ENCODE measurements at places on chromosomes 4 and X. TPM values are rescaled to one million over a fixed set of nuclear protein-coding genes. Genes with fewer than 3 reads are reported as not detected.
A peak's percentile ranks its signal among the peaks of the same experiment; 100 is the strongest.

Gene NDST3
- polyA plus RNA-seq: 0.70 TPM

DNA sequence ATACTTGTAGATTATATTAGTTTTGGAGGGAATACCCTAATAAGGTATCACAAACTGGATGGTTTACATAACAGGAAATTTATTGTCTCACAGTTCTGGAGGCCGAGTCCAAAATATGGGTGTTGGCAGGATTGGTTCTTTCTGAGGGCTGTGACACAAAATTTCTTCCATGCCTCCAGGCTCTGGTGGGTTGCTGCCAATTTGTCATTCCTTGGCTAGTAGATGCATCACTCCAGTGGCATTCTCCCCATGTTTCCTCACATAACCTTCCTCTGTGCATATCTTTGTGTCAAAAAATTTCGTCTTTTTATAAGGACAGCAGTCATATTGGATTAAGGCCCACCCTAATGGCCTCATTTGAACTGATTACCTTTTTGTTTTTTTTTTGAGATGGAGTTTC is 49.3 kb downstream of the APELA start:
- H3K27ac ChIP-seq: no peak overlapping the region
- H3K27me3 ChIP-seq: no peaks in the 10 kb centered on the region
- H3K4me1 ChIP-seq: no peaks in the 10 kb centered on the region
- H3K36me3 ChIP-seq: no peaks in the 10 kb centered on the region
- DNase-seq: no peak

Gene ADGRA3
- 18.3 TPM for polyA plus RNA-seq

- no peaks in the 10 kb centered on the region for H3K36me3 ChIP-seq
- DNase-seq: no peak
- no peak overlapping the region for H3K27ac ChIP-seq
- H3K4me3 ChIP-seq: no peak overlapping the region
These were observed 273.9 kb downstream of the BCOR start for GRCh38 chrX:39823854-39824253.

Gene OR13H1
- polyA plus RNA-seq: not detected

Gene ART3
- polyA plus RNA-seq: 0.16 TPM

- H3K4me3 ChIP-seq: no peak overlapping the region
- peaks cover 60% of the 10 kb centered on the region for H3K36me3 ChIP-seq
- H3K27ac ChIP-seq: peak overlapping the region; percentile 3
- DNase-seq: no peak
- no peaks in the 10 kb centered on the region for H3K27me3 ChIP-seq
- H3K4me1 ChIP-seq: no peaks in the 10 kb centered on the region
These were observed 13.7 kb downstream of the RWDD4 start for GRCh38 chr4:183645326-183645725.

Gene SPOCK3
- polyA plus RNA-seq: 6.4 TPM

Data from adrenal gland (tissue), 19 donors.